Stimulated activated naive CD8-positive, alpha-beta T cell treated with anti-CD3 and anti-CD28 coated beads, Interleukin-15, Interleukin-2, amounts not matched to agents 100 U/mL and 50 U/mL, for 24 hours (primary cell): ENCODE measurements at places on chromosomes 11 and 22.
A peak's percentile ranks its signal among the peaks of the same experiment; 100 is the strongest.

DNA sequence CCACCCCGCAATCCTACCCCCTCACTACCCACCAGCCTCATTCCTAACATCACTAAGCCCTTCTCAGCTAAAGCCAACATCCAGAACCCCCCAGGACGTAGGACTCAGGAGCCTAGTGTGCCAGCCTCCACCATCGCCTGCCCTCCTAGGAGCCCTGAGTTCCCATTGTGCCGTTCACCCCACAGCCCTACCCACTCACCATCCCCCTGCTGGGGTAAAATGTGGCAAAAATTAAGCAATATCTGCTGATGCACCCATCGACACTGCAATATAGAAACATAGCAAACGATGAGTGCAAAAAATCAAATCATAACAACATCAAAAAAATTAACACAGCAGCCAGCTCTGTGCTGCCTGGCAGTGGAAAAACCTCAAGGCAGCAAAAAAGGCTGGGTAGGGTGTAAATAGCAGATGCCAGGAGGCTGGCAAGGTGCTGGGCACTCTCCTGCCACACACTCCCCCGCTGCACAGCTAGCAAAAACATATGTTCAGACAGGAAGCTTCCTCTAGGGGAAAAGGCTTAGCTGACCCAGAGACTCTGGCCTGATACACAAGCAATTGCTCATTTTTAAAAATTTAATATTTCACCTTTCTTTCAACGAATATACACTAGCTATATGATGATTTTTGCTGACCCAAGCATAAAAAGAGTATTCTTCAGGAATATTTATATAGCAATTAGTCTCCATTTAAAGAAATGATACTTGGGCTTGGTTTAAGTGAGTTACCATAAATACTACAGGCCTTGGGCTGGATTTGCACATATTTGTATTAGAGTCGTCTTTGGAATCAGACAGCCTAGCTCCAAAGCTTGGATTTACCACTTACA is 33.8 kb downstream of the PRDM10 start:
- no peak for DNase-seq

DNA sequence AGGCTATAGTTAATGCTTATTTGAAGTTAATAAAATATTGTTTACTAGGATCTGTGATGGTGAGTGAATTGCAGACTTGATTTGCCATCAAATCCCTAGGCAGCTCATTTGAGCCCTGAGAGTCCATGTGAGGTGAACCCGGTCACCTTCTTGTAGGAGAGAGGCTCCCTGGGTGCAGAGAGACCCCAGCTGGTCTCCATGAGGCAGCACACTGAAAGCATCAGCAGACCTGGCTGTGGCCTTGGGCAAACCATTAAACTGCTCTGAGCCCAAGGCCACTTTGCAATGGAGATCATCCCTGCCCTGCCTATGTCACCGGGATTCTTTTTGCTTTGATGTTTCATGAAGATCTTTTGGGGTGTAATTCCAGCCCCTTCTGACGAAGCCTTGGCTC is 125.2 kb downstream of the MICAL2 start:
- peak; percentile 24 for DNase-seq

GRCh38 chr22:50713571-50714056 is 24.4 kb upstream of the ACR start:
- no peak for DNase-seq

- DNase-seq: no peak
Observed at GRCh38 chr22:37511395-37512104, 7.7 kb downstream of the CARD10 start.

DNA sequence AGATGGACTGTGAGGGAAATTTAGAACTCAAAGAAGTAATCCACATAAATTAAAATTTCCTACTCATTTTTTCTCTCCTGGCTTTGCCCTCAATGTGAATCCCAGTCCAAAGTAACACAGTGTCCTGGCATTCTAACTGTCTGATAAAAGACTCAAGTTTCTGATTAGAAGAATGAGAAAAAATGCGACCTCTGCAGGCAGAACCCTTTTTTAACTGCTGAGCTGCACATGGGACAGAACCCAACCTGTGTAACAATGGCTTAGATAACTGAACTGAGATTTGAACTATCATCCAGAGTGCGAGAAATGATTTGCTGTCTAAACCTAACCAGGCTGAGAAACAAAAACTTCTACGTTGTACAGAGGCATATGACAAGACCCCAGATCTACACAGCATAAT is 385.6 kb upstream of the LRRC4C start:
- no peak for DNase-seq
